NCI-H510A treated with DMSO at 0.1 percent for 48 hours (cell line): ENCODE measurements at places on chromosomes 3 and 15.

- no peak for DNase-seq
Observed at GRCh38 chr3:179194931-179195330, 46.8 kb downstream of the PIK3CA start.

GRCh38 chr15:73800662-73801345 lies 47.7 kb upstream of the INSYN1 start:
- DNase-seq, result no peak

DNA sequence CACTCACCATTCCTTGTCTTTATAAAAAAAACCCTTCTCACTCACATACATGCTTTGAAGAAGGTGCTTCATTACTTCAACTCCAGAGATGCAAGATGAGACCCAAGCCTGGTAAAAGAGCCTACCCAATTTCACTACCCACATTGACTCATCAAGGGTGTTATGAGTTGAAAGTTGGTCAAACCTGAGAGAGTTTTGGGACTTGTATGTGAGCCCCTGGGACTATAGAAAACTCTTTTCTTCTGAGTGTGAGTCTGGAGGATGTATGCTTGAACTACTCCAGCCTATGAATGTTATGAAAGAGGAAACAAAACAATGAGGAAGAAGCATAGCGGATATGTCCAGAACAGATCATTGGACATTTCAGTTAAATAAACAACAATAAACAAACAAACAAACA lies 106.5 kb upstream of the SATB1 start:
- no peak for DNase-seq

DNA sequence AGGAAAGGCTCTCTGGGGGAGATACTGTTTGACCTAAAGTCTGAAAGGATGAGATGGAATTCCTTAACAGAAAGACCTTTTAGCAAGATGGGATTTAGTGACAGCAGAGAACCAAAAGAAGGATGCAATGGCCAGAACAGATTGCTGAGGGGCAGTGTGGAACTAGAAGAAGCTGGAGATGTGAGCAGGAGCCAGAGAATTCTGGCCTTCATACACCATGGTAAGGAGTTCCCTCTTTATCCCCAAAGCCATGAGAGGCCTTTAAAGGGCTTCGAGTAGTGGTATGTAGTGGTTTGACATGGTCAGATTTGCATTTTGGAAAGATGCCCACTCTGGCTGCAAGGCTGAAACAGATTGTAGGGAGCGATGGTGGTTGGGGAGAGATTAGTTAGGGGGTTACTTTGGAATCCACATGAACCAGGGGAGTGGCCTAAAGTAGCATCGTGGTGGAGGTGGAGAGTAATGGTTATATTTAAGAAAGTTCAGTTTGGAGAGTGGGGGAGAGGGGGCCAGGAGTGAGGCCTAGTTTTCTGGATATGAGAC lies 34.0 kb upstream of the NPHP3 start:
- DNase-seq, result no peak
